Hindlimb muscle (tissue), 1 donor: ENCODE measurements at places on chromosomes 12 and 14.

DNA sequence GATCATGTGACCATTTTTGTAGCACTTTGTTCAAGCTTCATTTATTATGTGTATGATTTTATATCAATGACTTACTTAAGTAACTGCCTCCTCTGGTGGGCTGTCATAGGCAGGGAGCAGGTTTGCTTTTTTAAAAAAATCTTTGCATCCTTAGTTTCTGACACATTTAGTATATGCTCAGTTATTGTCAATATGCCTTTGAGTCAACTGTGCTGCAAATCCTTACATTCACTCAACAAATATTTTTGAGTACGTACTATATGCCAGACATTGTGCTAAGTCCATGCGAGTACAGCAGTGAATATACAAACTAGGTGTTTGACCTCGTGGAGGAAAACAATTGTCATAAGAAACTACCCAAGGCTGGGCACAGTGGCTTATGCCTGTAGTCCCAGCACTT lies 4.4 kb upstream of the ANAPC5 start:
- DNase-seq, result no peak

- no peak for DNase-seq
Measured at GRCh38 chr12:92191061-92191460, 45.4 kb upstream of the BTG1 start.

DNA sequence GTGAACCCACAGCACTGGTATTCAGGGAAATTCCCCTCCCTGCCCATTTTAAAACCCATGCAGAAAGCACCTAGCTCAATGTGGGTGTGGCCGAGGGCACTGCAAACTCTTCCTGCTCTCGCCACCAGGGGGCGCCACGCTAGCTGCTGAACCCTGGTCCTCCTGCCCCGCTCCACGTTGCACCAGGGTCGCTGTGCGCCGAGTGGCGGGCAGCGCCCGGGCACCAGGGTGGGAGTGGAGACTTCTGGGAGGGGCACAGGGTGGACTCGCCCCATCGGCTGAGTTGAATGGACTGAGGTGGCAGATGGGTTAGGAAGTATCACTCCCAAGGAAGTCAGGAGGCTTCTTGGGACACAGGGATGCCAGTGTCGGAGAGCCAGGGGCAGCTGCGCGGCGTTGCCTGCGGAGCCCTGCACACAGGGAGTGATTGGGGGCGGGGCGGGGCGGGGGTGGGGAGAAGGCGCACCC lies 48.1 kb upstream of the BCL11B start:
- DNase-seq, result no peak

- DNase-seq, result peak; percentile 97
Measured at GRCh38 chr12:104137902-104138796, at the start of gene NFYB. Gene NFYB, minus strand, starts transcription at chr12:104138210. Its CDS starts 2,757 bp downstream, at chr12:104135453.

DNA sequence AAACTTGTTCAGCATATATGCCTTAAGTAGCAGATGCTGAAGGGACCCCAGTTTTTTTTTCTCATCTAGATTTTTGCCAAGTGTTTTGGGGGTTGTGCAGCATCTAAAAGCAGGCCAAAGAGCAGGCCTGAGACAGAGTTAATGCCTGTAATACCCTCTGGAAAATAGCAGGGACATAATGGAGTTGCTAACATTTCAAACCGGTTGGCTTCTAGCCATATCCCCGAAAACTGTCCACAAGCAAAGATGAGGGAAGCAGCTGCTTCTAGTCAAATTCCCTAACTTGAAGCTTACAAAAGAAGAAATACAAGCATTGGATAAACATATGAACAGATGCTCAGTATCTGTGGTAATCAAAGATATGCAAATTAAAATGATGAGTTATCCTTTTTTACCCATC lies 52.1 kb upstream of the AEBP2 start:
- DNase-seq, result no peak

- DNase-seq, result no peak
Measured at GRCh38 chr14:89641495-89642175, 224.6 kb upstream of the FOXN3 start.
